HepG2 (cell line): ENCODE measurements at places on chromosomes 1 and 21.

GRCh38 chr1:164841702-164842465 is 282.9 kb downstream of the PBX1 start:
- no peak for DNase-seq

DNA sequence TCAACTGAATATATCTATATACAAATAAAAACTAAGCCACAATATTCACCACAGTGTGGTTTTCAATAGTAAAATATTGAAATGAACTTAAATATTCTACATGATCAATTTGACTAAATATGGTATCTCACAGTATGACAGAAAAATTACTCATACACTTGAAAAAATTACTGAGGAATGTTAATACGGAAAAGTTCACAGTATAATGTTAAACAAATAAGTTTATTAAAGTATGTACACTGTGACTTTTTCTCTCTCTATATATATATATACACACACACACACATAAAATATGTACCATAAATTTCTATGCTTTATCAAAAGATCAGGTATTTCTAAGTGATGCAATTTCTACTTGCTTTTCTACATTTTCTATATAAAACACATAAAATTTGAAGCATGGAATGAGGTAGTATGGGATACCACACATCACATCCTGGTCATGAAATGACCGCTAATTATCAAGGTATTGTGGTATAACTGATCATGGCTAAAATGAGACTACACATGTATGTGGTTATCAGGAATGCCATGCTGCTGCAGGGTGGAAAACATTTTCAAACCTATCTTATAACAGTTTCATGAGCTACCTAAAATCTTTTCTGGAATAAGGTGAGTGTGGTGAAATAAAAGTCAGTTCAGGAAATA is 102.3 kb downstream of the CDC42BPA start:
- no peak for DNase-seq

DNA sequence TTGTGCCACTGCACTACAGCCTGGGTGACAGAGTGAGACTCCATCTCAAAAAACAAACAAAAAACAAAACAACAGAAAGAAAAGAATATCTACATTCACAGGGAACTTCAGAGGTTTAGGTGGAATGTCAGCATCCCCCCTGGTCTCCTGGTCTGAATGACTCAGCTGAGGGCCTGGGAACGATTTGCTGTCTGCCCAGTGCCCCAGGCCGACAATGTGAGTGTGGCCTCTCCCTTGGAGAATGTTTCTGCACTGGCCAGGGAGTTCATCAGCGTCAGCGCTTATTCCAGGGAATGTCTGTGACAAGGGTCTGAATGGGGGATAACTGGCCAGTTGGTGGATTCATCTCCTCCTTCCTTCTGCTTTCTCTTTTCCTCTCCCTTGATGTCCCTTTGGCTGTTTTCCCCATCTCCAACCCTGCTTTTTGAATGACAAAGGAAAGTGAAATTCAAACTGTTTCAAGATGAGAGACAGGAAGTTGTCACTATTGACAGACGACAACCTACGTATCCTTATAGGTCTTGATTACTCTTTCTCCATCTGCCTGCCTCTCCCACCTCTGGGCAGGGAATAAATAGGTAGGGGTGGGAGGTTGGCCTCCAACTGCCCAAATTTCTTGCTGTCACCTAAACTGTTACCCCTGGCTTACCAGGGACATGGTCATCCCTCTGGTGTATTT is 213.1 kb downstream of the HHAT start:
- no peak for DNase-seq

- no peak for DNase-seq
Measured at GRCh38 chr1:58431901-58432620, 114.5 kb downstream of the OMA1 start.

- no peak for DNase-seq
Measured at GRCh38 chr21:32411350-32412161, 950 bp upstream of the EVA1C start.

- no peak for DNase-seq
Measured at GRCh38 chr1:40256401-40257084, 1.5 kb upstream of the ZMPSTE24 start.

DNA sequence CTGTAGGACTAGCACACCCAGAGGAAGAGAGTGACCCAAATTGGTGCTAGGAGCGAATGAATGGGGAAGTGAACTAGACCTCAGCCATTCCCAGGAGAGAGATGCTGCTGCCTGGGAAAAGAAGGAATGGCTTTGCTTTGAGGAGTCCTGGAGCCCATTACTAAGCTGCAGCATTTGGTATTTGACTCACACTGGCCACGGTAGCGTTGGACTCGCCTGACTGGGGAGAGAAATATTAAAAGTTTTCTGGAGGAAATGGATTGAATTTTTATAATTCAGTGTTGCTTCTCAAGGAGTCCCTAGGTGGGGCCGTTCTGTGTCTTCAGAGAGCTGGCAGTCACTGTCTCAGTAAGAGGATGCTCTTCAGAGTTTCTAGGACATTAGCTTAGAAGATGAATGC is 40.2 kb downstream of the PIK3CD start:
- DNase-seq: no peak

DNA sequence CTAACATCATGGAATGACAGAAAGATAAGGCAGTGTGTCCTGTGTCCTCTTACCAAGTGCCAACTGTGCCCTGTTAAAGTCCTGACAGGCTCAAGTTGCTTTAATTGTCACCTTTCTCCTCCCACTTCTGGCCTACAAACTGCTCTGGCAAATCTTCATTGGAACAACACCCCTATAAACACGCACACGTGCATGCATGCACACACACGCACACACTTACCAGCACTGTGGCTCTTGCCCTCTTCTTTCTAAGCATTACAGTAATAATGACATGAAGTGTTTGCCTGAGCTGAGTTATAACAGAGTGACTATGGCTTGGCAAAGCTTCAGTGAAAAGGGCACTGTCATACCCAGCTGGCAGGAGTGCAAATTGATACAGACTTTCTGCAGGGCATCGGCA is 82.3 kb upstream of the SYT6 start:
- DNase-seq: no peak

DNA sequence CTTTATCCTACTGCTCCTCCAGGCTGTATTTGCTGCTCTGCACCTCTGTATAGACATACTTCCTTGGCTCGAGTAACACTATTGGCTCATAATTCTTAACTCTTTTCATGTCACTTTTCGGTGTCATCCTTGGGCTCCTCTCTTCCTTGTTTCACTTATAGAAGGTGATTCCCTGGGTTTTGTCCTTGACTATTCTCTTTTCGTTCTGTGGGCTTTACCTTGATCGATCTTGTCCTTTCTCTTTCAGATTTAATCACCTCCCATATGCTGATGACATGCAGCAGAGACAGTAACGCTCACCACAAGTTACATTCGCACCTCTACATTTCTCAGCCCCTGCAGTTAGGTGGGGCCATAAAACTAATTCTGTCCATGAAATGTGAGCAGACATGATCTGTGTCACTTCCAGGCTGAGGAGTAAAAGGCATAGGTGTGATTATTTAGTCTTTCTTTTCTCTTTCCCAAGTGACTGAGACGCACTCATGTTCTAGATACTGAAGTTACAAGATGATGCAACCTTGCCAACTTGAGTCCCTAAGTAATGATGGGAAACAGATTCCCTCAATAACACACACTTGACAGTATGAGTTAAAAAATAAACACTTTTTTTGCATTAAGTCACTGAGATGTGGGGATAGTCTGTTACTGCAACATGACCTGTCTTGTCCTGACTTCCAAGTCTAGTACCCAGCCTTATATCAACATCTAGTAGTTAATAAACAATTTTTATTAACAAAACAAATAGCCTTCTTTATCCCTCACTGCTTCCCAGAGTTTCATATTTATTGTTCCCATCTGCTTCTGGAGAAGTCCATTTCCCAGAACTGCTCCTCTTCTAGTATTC is 49.9 kb upstream of the HAO2 start:
- DNase-seq: no peak

- no peak for DNase-seq
Measured at GRCh38 chr1:40318476-40318875, 1.4 kb upstream of the COL9A2 start.
